ENCODE measurements at places on chromosomes 6 and 20.

DNA sequence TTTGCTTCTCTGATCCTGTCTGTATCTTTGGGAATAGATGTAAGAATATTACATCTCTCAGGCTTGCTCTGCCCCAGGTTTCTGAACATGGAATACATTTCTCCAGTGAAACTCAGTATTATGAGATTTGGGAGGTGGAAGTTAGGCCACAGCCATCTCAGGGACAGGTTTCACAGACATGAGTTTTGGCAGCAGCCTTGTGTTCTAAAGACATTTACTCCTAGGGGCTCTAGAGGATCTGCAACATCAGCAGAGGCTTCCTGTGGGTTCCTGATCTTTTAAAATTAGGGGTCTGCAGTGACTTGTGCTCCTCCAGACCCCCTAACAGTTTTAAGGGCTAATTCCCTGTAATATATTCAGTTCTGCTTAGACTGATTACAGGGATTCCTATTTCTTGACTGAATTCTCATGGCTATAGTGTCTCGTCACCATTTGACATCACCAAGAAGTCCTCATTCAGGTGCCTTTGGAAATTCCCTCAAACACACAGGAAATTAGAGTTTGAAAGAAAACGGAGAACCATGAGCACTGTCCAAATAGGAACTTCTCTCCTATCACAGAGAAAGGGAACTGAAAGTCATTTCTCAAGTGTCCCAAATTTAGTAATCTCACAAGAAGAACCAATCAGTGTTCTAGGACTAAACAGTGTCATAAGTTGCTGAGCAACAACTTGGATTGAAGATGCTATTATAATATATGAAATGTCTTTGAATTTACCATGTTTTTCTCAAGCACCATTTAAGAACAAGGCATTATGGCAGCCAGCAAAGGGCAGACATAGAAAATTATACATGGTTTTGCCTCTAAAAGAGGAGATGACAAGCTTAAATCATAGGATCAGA lies 2.5 kb upstream of the HLA-DRA start:
- no peak for DNase-seq

DNA sequence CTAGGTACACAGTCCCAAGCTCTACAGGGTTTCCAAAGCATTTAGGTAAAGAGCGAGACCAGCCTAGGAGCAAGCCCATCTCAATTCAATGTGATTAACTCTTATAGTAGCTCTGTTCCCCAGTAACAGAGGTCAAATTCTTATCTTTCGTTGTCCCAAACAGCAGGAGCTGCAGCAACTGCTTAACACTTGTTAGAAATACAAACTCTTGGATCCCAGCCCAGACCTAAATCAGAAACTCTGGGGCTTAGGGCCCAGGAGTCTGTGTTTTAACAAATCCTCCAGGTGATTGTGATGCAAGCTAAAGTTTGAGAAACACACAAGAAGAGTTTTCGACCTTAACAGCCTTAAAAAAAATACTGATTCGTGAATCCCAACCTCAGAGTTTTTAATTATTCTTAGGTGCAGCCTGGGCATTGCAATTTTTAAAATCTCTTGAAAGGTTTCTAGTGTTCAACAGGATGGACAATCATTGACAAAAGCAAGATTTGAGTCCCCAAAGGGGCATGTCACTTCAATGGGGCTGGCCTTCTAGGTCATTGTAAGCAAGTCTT lies 127.4 kb upstream of the HCRTR2 start:
- DNase-seq = no peak

DNA sequence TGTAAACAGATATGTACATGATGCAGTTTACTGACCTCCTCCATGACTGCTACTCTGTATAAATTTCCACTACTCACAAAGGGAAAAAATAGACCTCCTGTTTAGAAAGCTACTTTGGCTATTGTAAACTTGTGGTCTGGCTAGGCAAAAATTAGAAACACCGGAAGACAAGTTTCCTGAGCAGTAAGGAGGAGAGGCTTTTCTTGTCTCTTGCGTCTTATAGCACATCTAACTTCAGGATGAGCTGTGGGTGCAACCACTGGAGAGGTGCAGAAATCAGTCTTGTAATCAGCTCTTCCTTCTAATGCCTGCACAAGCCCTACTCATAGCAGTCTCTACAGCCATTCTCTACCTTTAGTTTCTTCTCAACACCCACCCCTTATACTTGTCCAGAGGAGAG lies 296.5 kb upstream of the SLC35B3 start:
- DNase-seq = no peak

DNA sequence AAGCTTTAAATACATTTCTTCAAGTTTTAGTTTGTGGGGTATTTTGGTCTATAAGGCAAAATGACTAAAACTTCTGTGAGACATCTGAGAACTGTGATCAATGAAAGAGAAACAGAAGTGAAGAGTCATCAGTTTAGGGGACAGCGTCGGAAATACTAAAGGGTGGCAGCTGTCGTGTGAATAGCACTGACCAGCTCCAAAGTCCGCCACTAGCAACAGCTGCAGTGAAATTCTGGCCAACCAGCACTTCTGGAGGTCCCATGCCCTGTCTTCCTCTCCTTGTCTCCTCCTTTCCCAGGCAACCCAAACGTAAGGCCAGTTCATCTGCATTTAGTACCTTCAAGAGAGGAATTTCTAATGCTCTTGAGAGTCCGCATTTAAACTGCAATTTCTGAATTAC lies 87.5 kb downstream of the DACT2 start:
- no peak for DNase-seq
